Astrocyte (in vitro differentiated cells and primary cell): ENCODE measurements at places on chromosomes 11 and 22. TPM values are rescaled to one million over a fixed set of nuclear protein-coding genes. Genes with fewer than 3 reads are reported as not detected.

The SLN gene
- total RNA-seq: 4.9 and 8.0 TPM in 2 replicates

The OR8G1 gene
- not detected in 2 replicates for total RNA-seq

The PKP3 gene
- total RNA-seq: 1.1 and 2.1 TPM in 2 replicates

The SLC15A3 gene
- 66.3 and 87.8 TPM in 2 replicates for total RNA-seq

The MISFA gene
- total RNA-seq: 2.7 and 2.9 TPM in 2 replicates

The LARGE2 gene
- 0.36 and 1.1 TPM in 2 replicates for total RNA-seq

The MMP3 gene
- total RNA-seq: not detected in 2 replicates

The ZNF143 gene
- 20.9 and 28.3 TPM in 2 replicates for total RNA-seq

The PNPLA3 gene
- total RNA-seq: 8.3 and 10.8 TPM in 2 replicates

The ZNF214 gene
- total RNA-seq: 0.93 and 0.94 TPM in 2 replicates

The TMEM126B gene
- 50.9 and 51.3 TPM in 2 replicates for total RNA-seq

The ALDH3B2 gene
- not detected in 2 replicates for total RNA-seq

GRCh38 chr11:72665911-72666472 is 8.2 kb downstream of the PDE2A start:
- no peak for DNase-seq

DNA sequence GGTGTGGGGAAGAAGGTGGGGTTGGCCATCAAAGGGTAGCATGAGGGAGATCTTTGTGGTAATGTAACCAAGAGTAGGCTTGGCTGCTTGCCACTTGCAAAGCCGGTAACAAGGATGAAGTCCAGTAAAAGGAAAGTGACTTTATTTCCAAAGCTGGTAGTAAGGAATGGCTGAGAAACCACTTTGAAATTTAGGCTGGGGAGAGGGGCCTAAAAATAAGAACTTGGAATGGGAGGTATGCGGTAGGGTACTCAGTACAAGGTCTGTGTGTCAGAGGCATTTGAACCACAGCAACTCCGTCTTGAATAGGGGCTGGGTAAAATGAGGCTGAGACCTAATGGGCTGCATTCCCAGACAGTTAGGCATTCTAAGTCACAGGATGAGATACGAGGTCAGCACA is 216.0 kb upstream of the ISX start:
- DNase-seq: peak; percentile 57

GRCh38 chr11:131924457-131925201 is 554.2 kb downstream of the NTM start:
- peak; percentile 76 for DNase-seq

DNA sequence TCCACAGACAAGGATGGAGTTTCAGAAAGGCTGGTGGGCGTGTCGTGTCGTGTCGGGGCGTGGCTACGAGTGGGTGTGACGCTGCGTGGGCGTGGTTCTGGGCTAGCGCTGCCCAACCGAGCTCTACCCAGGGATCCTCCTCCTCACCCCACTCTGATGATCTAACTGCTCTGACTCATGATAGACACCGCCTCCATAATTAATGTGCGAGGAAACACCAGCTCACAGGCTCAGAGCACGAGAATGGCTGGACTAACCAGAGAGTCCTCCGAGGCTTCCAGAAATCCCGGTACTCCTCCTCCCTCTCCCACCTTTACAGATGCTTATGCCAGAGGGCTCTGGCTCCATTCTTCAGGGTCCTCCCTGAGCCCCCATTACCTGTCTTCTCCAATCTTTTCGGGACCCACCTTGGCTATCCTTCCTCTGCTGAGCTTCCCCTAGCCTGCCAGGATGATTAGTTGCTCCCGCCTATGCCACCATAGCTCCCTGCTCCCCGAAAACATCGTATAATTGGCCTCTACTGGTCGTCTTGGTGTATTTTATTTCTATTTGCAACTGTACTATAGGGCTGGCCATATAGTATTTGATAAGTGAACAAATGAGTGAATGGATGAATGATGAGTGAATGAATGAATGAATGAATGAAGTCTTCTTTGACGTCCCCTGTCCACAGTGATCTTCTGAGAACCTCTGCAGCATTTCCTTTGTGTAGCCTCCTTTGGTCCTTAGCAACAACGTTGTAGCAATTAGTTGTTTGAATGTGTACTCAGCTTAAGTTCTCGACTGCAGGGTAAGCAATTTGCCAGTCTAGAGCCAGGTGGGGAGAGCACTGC is 21.7 kb downstream of the TMPRSS13 start:
- peak; percentile 90 for DNase-seq

DNA sequence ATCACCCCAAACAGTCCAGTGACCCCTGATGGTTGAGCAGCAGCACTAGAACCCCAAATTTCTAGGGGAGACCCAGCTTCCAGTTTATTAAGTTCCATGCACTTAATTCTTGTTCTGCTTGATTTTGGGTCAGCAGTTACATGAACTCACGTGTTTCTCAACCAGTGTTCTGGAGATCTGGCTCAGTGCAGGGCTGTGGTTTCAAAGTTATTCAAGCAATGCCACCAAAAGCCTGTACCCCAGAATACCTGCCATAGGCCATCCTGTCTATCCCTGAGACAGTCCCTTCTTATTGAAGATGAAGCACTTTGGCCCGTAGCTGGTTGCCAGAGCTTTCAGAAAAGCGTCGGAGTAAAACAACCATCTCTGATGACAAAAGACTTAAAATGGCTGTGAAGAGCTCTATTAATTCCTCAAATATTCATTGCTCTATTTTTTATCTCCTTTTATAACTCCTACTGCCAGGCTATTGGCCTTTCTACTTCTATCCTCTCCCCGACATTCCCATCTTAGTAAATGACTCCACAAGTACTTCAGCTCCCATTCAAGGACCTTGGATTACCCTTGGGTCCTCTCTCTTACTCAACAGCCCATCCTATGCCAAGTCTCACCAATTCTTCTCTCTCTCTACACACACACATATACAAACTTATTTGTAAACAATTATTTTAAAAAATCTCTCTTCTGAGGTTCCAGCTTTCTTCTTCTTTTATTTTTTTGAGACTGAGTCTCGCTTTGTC is 18.0 kb upstream of the VPREB1 start:
- no peak for DNase-seq

GRCh38 chr11:30344085-30344484 is 21.2 kb downstream of the ARL14EP start:
- no peak for DNase-seq

DNA sequence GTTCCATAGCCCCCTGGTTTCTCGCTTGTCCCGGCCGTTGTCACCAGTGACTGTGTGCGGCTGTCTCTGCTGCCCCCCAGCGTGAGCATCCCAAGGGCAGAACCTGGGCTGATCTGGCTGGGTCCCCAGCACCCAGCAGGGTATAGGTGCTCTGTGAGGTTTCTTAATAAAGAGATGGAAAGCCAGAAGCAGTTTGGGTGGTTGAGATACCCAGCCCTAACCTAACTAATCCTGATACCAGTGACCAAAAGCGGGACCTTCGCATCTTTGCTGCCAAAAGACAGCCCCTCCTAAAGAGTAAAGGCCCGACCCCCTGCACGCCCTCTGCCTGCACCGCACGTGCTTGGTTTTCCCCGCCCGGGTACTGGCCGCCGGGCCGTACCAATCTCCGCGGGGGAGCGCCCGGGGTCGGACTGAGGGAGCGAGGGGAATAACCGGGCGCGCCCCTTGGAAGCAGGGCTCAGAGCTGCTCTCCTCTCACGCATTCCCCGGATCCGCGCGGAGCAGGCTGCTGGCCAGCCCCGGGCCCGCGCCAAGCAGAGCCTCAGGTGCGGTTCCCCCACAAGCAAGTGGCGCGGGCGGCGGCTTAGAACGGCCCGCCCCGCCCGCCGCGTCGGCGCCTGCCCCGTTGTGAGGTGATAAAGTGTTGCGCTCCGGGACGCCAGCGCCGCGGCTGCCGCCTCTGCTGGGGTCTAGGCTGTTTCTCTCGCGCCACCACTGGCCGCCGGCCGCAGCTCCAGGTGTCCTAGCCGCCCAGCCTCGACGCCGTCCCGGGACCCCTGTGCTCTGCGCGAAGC is at the start of gene DGAT2:
DGAT2 (plus strand) TSS at position 667 of the 797 bp plus-strand sequence. CDS start 214 bp downstream, outside the sequence.
- DNase-seq: peak; percentile 40

DNA sequence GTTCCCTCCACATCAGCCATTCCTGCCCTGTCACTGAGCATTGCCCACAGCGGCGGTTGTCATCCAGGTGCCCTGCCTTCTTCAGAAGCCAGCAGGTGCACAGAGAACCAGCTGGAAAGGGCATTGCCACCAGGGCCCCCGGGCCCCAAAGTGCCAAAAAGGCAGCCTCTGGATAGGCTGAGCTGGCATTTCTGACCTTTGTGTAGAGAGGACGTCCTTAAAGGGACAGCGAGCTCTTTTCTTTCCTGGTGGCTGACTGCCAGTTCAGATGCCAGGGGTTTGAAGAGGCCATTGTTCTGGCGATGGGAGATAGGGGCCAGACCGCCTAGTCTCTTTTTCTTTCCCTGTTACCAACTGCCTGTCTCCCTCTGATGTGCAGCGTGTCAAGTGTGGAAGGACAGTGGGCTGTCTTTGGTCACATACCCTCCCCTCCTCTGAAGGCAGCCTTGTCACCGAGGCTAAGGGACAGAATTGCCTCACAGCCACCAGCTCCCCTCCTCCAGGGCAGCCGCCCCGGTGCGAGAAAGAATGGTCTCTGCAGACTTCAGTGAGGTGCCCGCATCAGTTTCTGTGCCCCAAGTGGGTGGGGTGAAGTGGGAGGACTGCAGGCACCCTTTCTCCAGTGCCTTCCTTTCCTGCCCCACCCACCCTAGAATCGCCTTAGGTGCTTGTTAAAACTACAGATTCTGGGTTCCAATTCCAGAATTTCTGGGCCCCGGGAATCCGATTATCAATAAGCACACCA is 109.6 kb downstream of the SCN3B start:
- no peak for DNase-seq

DNA sequence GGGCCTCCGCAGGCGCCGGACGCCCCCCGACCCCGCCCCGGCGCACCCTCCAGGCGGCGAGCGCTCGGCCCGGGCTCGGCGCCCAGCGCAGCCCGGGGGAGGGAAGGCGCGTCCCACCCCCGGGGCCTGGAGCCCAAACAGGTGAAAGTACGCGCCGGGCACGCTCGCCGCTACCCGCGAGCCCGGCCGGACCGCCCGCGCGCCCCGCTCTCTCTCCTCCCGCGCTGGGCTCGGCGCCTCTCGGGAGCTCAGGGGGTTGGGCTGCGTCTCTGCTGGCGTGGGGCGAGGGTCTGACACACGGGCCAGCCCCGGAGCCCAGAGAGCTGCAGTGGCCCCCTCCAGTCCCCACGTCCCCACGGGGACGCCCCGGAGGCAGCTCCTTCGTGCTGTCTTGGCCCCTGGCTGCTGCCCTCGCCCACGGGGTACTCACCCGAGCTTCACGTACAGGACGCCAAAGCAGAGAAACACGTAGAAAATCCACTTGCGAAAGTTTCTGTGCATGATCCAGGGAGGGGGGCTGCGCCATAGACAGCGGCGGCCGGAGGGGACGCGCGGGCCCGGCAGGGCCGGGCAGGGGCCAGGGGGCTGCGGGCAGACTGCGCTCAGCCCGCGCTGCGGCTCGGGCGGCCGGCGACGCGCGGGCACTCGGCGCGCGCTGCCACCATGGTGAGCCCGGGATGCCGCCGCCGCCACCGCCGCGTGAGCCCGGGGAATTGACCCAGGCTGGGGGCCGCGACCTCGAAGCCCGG is 534 bp downstream of the WNT7B start:
- no peak for DNase-seq

GRCh38 chr22:24950272-24950902 is 2.1 kb upstream of the KIAA1671 start:
- peak; percentile 66 for DNase-seq

- DNase-seq: no peak
Measured at GRCh38 chr11:71305041-71305440, 52.7 kb upstream of the SHANK2 start.

DNA sequence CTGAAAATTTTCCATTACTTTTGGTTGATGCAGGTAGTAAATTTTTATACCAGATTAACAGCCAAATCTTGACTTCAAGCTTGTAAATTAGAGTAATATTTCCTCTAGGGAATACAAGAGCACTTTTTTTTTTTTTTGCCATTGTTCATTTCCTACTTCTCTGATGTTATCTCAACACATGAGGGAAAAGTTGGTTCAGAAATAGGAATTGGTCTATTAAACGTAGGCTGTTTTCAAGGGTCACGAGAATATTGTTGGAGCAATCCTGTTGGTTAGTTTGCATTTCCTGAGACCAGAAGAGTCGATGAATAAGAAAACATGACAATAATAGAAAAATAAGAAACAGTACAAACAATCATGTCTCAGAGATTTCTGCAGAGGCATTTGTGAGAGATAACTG is 453.9 kb upstream of the CCDC179 start:
- no peak for DNase-seq

GRCh38 chr11:65395961-65396530 is 9.6 kb downstream of the FRMD8 start:
- no peak for DNase-seq

GRCh38 chr11:87779276-87780067 is 395.8 kb downstream of the RAB38 start:
- DNase-seq: no peak
